ENCODE measurements at places on chromosomes 5 and 9.

DNA sequence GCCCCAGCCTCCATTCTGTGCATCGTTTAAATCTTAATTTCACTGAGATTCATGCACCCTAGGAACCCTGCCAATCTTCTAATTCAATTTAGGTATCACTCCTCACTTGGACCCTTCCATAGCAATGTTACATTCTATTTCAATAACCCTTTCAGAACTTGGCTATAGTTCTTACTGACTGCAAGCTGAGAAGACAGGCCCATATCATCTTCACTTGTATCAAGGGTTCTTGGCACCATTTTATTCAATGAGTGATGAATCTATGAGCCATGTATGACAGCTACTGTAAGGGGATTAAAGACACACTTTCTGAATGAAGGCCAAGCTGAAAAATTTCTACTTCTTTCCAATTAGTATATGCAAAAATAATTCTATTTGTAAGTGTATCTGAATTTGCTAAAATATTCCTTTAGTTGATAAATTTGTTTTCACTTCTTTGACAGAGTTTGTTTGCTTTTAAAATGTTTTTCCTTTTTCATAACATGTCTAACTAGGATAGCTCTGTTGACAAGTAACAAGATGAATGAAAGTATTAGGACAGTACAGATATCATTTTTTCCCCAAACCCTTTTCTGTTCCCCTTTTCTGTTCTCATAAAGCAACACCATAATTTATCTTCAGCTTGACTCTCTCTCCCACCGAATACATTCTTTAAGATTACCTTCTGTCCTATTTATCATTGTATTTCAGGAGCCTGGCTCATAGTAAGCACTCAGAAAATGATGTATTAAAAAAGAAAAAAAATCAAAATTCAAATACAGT, 9.6 kb downstream of the ITGA2 start:
- no peak for DNase-seq

GRCh38 chr5:154211641-154212390, 21.3 kb downstream of the GALNT10 start:
- no peak for DNase-seq

GRCh38 chr5:61319388-61320146, 12.5 kb upstream of the ZSWIM6 start:
- DNase-seq: no peak

GRCh38 chr5:149903404-149903803, 41.2 kb downstream of the PDE6A start:
- no peak for DNase-seq

GRCh38 chr5:141707510-141707909, 25.5 kb upstream of the ARAP3 start:
- DNase-seq: no peak

DNA sequence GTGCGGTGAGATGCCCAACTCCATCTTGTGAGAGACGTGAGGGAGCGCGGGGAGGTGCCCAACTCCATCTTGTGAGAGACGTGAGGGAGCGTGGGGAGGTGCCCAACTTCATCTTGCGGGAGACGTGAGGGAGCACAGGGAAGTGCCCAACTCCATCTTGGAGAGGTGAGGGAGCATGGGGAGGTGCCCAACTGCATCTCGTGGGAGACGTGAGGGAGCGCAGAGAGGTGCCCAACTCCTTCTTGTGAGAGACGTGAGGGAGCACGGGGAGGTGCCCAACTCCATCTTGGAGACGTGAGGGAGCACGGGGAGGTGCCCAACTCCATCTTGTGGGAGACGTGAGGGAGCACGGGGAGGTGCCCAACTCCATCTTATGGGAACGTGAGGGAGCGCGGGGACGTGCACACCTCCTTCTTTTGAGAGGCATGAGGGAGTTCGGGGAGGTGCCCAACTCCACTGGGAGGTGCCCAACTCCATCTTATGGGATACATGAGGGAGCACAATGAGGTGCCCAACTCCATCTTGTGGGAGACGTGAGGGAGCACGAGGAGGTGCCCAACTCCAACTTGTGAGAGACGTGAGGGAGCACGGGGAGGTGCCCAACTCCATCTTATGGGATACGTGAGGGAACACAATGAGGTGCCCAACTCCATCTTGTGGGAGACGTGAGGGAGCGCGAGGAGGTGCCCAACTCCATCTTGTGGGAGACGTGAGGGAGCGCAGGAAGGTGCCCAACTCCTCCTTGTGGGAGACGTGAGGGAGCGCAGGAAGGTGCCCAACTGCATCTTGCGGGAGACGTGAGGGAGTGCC, 235.4 kb downstream of the CACNA1B start:
- no peak for DNase-seq

- no peak for DNase-seq
Measured at GRCh38 chr9:122546196-122546595, 6.7 kb upstream of the OR1N2 start.

- no peak for DNase-seq
Measured at GRCh38 chr9:128310461-128310860, 11.8 kb downstream of the TRUB2 start.

DNA sequence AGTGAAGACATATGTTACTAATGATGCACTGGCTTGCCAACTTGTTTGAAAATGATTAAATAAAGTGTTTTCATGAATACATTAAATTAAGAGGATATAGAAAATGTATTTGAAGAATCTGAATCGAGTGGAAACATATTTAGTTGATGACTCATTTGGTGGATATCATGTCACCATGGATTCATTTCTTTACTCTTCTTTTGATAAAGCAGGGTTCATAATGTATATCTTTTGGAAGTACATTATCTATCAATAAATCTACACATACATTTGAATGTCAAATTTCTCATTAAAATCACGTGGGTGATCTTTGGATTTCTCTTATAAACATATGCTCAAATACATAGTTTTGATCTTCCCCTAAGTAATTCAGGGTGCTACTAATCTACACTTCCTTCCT, 1148.1 kb upstream of the ACO1 start:
- DNase-seq: no peak

DNA sequence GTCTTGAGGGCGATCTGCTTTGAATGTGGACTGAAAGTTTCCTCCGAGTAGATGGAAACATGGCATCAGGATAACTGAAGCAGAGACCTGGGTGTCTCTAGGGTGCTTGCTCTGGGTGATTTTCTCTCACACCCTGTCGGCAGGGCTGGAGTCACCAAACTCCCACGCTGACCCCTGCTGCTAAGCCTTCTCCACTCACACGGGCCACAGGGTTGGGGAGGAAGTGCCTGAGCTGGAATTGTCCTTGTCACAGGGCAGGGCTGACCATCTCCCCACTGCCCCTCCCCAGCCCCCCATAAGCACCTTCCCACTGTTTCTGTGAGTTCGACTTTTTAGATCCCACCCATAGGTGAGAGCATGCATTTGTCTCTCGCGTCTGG, 212.9 kb downstream of the FANCC start:
- no peak for DNase-seq

- no peak for DNase-seq
Measured at GRCh38 chr5:88819301-88819999, 63.5 kb downstream of the MEF2C start.

DNA sequence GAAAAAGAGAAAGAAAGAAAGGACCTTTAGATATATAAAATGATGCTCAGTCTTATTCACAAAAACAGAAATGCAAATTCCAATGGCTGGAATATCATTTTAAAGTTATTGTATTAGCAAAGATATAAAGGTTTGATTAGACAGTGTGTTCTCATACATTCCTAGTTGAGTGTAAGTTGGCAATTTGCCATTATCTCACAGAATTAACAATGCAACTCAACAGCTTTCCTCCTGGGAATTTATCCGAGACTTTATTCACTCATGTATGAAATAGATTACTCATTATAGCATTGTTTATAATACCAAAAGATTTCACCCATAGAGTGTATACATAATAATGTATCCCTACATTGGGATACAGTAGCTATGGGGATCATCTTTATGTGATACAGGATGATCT, 27.1 kb upstream of the MLLT3 start:
- DNase-seq: no peak

GRCh38 chr5:147481376-147481775, 28.5 kb downstream of the DPYSL3 start:
- no peak for DNase-seq

GRCh38 chr5:180618829-180619562, 27.7 kb upstream of the SCGB3A1 start:
- peak; percentile 14 for DNase-seq

GRCh38 chr9:127887792-127888191, 10.3 kb upstream of the AK1 start:
- no peak for DNase-seq

- no peak for DNase-seq
Measured at GRCh38 chr5:135813758-135814157, 20.7 kb upstream of the SLC25A48 start.

GRCh38 chr9:136882109-136882946, 4.0 kb upstream of the TRAF2 start:
- DNase-seq: peak; percentile 92

GRCh38 chr5:84227236-84227635, 157.4 kb downstream of the EDIL3 start:
- no peak for DNase-seq

GRCh38 chr9:1065130-1065529, 15.0 kb downstream of the DMRT2 start:
- no peak for DNase-seq

- no peak for DNase-seq
Measured at GRCh38 chr9:133977421-133978201, 14.5 kb downstream of the VAV2 start.

DNA sequence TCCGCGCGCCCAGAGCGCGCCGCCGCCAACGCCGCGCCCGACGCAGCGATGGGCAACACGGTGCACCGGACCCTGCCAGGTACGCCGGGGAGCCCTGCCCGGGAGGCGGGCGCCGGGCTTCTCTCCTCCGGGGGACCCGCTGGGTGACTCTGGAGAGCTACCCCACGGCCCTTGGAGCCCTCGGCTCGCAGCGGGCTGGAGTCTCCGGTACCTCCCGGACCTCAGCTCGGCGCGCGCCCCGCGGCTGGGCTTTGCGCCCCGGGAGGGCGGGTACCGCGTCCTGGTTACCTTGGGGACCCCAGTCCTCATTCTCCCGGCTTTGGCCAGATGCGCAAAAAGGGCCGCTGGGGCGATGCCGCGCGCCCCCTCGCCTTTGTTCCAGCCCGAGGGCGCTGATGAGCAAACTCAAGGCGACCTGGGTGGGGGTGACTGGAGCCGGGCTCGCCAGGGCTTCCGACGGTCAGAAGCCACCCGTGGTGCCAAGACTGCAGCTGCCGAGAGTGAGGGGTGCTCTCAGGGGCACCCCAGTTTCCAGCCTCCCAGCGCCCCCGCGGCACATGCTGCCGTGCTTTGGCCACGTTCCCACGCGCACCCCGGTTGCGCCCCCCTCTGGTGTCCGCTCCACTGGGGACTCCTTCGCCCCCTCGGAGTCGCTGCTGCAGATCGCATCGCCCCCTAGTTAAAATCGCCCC, 442 bp downstream of the NEURL1B start:
- DNase-seq: no peak

- no peak for DNase-seq
Measured at GRCh38 chr9:111828193-111828592, 33.5 kb upstream of the SHOC1 start.

- no peak for DNase-seq
Measured at GRCh38 chr5:139708877-139709581, 60.9 kb downstream of the CXXC5 start.

- no peak for DNase-seq
Measured at GRCh38 chr5:19172926-19173470, 815.0 kb downstream of the CDH18 start.

DNA sequence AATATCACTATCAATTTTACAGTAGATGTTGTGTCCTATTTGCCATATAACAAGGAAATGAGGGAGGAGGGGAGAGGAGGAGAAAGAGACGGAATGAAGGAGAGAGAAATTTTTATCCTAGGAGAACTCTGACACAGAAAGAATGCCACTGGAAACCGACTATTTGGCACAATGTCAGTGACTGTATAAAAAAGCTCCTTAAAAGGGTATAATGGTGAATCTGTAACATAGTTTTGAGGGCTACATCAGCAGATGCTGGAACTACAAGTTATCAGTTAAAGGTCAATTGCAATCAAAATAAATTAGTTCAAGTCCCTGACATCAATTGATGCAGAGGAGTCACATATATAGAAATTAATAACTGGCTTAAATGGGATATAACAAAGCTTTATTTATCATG, 5.7 kb downstream of the EDIL3 start:
- no peak for DNase-seq

GRCh38 chr5:14281746-14282181, 138.6 kb downstream of the TRIO start:
- no peak for DNase-seq

DNA sequence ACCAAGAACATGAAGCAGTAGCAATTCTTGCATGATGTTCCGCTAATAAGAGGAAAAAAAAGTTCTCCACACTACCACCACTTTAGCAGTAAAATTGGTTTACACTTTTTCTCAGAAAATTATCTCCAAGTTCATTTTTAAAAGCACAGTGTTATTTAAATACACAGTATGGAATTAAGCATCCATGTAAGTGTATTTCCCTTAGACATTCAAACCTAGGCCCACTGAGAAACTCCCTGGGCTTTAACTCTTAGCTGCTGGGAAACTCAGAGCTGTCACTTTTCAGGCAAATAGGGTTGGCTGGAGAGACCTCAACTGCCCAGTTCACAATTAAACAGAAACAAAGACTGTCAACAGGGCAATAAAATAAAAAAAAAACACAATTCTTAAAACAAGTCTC, 2.7 kb downstream of the GNAQ start:
- no peak for DNase-seq

DNA sequence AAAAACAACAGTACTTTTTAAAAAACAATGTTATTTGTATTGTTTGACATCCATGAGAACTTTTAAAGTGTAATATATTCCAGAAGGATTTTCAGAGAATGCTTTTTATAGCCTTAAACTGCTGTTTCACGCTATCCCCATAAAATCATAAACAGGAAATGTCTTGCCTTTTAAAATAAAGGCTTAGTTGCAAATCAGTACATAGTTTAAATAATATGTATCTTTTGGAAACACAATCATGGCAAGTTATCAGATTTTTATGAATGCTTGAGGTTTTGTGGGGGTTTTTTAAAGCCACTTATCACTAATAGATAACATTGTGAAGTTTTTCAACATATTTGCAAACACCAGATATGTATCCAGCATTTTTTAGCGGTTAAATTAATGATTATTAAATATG, 37.2 kb upstream of the F2RL2 start:
- no peak for DNase-seq

GRCh38 chr9:11356067-11356466, 743.3 kb upstream of the PTPRD start:
- DNase-seq: no peak

- DNase-seq: no peak
Measured at GRCh38 chr5:125485771-125486170, 739.3 kb upstream of the ZNF608 start.

- DNase-seq: no peak
Measured at GRCh38 chr5:96148376-96148775, 186.7 kb upstream of the ELL2 start.

GRCh38 chr5:16603701-16604100, 13.1 kb downstream of the RETREG1 start:
- DNase-seq: no peak

GRCh38 chr5:54626407-54626806, 108.8 kb downstream of the SNX18 start:
- no peak for DNase-seq

GRCh38 chr5:135095052-135095715, 61.2 kb upstream of the PITX1 start:
- no peak for DNase-seq

GRCh38 chr9:71121275-71122021, at the start of gene TRPM3:
TRPM3 (minus strand) TSS chr9:71121621; CDS start chr9:71121354, 267 bp downstream.
- no peak for DNase-seq
